Activated B cell treated with CpG ODN at 0.5 μM for 24 hours (primary cell): ENCODE measurements at places on chromosomes 4 and X. TPM values are rescaled to one million over a fixed set of nuclear protein-coding genes. Genes with fewer than 3 reads are reported as not detected.

DNA sequence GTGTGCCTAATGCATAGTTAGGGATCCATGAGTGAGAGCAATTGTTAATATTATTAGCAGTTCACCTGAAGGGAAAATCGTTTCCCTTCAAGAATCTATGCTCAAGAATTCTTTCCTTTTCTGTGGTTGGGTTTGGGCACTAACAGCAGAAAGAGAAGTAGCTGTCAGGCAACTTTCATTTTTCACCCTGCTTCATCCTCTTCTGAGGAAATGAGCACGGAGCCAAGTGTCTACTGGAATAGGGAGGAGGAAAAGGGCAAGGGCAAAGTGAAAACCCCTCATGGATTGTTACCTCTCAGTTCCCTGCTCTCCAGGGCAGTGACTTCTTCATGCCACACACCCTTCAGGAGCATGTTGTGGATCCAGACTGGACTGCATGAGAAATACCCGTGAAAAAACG lies 2.6 kb upstream of the HPGDS start:
- no peak for DNase-seq

Gene SLIT2
- 0.18 TPM in 1 of 2 replicates, not detected in the other for total RNA-seq

Gene DNAAF6
- not detected in 2 replicates for total RNA-seq

Gene SYTL4
- 0.20 and 0.39 TPM in 2 replicates for total RNA-seq

GRCh38 chrX:34270434-34270833 lies 138.3 kb upstream of the FAM47A start:
- no peak for DNase-seq

DNA sequence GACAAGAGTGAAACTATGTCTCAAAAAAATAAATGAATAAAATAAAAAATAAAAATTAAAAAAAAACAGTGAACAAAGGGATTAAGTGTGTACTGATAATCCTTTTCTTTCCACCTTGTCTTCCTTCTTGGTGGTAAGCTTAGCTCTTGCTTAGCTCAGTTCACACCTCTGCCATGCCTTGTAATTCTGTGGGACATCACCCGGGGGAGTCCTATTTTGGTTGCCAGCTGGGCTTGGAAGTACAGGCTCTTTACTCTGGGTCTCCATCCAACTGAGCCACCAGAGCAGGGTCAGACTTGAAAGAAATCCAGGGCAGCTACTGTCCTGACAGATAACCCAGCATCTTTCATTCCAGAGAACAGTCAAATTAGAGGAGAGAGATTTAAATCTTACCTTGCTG lies 204.2 kb upstream of the TEX13A start:
- no peak for DNase-seq

DNA sequence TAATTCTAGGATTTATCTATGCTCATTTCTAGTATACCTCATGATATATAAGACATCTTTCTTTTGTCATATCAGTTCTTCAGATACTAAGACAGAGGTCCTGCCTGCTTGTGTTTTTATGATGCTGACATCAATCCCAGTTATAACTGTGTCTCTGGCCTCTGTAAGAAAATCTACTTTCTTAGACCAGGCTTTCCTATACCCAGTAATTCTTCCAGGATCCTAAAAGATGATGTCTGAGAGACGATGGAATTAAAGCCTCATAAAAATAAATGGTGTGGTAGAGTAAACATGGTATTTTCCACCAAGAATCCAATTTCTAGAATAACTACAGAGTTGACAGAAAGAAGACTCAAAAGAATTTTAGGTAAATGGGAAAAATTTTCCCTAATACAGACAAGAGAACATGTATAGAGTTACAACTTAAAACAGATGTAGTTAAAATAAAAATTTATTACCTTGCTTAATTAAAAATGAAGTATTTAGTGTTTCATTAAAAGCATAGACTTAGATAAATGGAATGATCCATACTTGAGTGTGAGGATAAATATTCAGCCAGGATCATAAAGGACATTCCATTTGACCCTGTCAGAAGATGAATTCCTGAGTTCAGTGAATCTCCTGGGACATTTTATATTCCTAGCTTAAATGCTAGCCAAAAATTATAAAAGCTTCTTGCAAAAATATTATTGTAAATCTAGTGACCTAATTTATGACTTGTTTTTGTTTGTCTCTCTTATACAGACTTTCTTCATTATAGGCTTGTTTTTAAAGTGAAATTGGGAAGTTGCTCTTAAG lies 137.4 kb downstream of the PDLIM5 start:
- no peak for DNase-seq

GRCh38 chr4:7323872-7324650 lies 110.7 kb downstream of the PSAPL1 start:
- no peak for DNase-seq

- no peak for DNase-seq
Measured at GRCh38 chr4:154414796-154415195, 76.8 kb downstream of the DCHS2 start.

GRCh38 chrX:135345107-135345589 lies 35.9 kb downstream of the ETDC start:
- DNase-seq, result no peak

- no peak for DNase-seq
Measured at GRCh38 chr4:53066155-53066554, 204.0 kb downstream of the RASL11B start.

Gene IGSF1
- not detected in 2 replicates for total RNA-seq

GRCh38 chr4:175422331-175422730 lies 389.7 kb downstream of the GPM6A start:
- DNase-seq, result no peak

GRCh38 chr4:73417973-73418372 lies 13.9 kb downstream of the ALB start:
- DNase-seq, result no peak

DNA sequence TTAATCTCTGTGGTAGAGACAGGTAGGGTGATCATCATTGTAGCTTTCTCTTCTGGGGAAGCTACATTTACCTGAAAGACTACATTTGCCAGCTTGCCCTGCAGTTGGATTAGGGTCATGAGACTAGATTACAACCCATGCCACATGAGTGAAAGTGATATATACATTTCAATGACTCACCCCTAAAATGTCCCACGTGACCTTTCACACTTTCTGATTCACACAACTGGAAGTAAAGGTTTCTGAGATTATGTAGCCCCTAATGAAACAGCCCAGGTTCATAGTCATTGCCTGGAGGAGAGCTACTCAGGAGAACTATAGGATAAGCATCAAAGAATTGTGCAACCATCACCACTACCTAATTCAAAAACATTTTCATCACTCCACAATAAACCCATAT lies 17.8 kb downstream of the PDCL2 start:
- no peak for DNase-seq

DNA sequence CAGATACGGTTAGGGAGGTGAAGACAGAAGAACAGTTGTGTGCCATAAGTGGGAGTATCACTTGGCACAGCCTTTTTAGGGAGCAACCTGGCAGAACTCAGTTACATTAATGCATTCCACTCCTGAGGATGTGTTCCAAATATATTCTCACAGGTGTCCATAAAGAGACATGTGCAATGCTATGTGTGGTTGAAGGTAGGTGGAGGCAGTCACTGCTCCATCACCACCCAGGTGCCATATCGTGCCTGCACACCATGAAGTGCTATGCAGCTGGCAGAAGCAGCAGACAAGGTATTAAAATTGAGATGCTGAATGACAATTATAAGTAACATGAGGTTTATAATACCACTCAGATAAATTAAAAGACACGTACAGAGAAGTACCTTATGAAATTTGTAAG lies 248.0 kb upstream of the SFRP2 start:
- no peak for DNase-seq

Gene TLR3
- total RNA-seq, result not detected in 2 replicates

Gene TMPRSS11A
- not detected in 2 replicates for total RNA-seq
